ENCODE measurements at places on chromosomes 6 and 20.

- DNase-seq: no peak
These were observed 39.7 kb downstream of the PREP start for GRCh38 chr6:105363100-105363754.

DNA sequence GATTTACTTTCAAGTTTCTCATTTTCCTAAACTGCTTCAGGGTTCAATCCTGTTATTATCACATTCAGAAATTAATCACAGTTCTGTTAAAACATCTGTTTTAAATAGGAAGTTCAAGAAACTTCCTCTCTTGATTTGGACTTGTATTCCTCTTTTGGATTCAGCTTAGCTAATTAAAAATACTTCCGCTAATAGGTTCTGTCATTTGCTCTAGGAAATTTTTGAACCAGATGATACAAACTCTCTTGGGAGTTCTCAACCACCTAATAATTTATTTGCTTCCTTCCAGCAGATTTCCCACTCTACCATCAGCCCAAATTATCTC is 15.9 kb upstream of the TMEM30A start:
- DNase-seq: no peak

DNA sequence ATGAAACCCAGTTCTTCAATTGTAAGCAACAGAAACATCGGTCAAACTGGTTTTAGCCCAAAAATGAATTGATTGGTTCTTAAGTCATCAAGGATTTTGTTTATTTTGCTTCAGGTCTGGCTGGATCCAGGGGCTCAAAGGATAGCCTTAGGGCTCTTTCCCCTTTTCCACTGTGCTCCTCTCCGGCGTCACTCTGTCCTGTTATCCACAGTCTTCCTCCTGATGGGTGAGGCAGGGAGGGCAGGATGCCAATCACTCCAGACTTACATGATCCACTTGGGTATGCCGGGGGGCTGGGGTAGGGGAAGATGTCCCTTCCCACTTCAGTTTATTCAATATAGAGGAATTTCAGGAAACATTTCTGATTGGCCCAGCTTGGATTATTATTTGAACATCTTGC is 40.0 kb downstream of the PLAGL2 start:
- no peak for DNase-seq

- no peak for DNase-seq
These were observed 85.7 kb downstream of the DST start for GRCh38 chr6:56556751-56557540.

- no peak for DNase-seq
These were observed 140.8 kb upstream of the PTPN1 start for GRCh38 chr20:50369225-50370035.

DNA sequence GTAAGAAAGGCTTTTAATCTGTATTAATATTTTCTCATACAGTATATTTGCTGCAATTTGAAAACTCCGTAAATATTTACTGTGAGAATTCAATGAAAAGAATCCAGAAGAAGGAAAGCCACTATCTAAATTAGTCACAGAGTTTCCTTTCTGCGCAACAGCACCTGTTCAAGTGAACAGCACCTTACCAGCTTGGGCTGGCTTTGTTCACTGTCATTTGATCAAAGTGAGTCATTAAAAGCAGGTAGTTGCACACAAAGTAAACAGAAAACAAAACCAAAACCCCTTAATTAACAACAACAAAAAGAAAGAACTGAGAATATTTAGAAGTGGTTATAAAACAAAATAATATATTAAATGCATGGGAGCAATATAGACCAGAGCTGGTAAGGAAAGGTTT is 12.8 kb downstream of the SMLR1 start:
- DNase-seq: no peak

GRCh38 chr6:22298475-22298890 is 1.6 kb upstream of the PRL start:
- DNase-seq: no peak

- DNase-seq: peak; percentile 26
These were observed 1.2 kb upstream of the ACSS1 start for GRCh38 chr20:25058847-25059810.

DNA sequence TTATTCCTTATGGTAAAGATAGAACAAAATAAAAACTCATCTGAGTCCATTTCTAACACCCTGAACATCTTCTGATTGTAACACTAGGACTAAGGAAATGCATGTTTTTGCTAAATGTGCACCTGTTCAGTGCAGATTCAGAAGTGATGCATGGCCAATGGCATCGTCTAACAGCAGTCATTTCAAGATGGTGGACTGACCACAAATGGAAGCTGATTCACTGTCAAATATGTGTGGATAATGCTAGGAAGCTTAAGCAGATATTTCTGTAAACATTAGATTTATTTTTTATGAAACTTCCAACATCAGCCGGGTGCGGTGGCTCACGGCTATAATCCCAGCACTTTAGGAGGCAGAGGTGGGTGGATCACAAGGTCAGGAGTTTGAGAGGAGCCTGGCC is 394.8 kb downstream of the SAMD5 start:
- DNase-seq: no peak

DNA sequence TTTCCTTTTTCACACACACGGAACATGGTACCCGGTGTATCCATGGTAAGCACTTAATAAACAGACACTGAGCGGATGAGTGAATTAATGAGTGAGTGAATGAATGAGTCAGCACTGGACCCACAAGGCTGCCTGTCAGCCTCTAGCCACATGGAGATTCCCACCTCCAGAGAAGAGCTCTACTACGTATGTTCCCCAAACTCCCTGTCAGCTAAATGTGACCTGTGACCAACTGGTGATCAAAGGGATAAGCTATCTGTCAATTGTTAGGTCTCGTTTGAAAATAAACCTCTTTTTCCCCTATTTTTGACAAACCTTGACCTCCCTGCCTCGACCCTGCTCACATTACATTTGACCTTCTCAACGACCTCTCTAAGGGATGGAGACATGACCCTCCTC is 24.5 kb upstream of the TAF8 start:
- DNase-seq: no peak

- DNase-seq: no peak
These were observed 54.2 kb downstream of the EZR start for GRCh38 chr6:158764926-158765325.

- no peak for DNase-seq
These were observed 621 bp downstream of the NOL7 start for GRCh38 chr6:13615792-13616120.

GRCh38 chr6:159045801-159046200 is 1.0 kb upstream of the TAGAP start:
- DNase-seq: no peak

GRCh38 chr6:125733516-125734300 is 15.7 kb upstream of the HEY2 start:
- no peak for DNase-seq

GRCh38 chr6:17816921-17817611 is 110.3 kb upstream of the NUP153 start:
- no peak for DNase-seq

- no peak for DNase-seq
These were observed 130.0 kb upstream of the BMP5 start for GRCh38 chr6:56005426-56005825.

GRCh38 chr6:43575105-43575771 is 600 bp downstream of the XPO5 start:
- no peak for DNase-seq

DNA sequence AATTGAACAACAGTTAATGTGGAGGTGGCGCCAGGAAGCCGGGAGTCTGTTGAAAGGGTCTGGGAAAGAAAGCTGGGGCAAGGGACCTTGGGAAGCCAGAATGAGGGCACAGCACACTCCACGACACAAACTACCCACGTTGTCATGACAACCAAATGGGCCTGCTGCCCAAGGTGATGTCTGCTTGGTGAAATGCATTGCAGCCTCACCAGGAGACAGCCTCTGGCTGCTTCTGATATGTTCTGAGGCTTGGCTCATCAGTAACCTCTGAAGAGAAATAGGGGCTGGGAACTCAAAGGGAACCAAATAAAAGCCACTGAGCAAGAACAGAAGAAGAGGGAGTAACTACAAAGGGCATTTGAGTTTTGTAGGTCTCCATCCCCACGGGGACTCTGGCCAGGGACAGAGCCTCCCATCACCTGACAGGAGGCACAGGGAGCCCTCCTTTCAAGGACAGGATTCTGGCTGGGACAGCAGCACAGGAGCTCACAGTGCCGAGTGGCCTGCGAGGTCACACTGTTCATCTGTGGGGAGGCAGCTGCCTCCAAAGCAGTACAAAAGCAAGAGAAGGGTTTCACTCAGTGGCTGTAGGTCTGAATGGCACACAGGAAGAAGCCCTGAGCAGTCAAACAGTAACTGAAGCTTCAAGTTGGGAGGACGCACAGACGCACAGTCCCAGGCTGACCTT is 44.6 kb upstream of the KCNK16 start:
- DNase-seq: no peak

- DNase-seq: no peak
These were observed 165.0 kb upstream of the SCGN start for GRCh38 chr6:25487012-25487411.

- no peak for DNase-seq
These were observed 64.6 kb upstream of the ADGRF1 start for GRCh38 chr6:47106721-47107197.

DNA sequence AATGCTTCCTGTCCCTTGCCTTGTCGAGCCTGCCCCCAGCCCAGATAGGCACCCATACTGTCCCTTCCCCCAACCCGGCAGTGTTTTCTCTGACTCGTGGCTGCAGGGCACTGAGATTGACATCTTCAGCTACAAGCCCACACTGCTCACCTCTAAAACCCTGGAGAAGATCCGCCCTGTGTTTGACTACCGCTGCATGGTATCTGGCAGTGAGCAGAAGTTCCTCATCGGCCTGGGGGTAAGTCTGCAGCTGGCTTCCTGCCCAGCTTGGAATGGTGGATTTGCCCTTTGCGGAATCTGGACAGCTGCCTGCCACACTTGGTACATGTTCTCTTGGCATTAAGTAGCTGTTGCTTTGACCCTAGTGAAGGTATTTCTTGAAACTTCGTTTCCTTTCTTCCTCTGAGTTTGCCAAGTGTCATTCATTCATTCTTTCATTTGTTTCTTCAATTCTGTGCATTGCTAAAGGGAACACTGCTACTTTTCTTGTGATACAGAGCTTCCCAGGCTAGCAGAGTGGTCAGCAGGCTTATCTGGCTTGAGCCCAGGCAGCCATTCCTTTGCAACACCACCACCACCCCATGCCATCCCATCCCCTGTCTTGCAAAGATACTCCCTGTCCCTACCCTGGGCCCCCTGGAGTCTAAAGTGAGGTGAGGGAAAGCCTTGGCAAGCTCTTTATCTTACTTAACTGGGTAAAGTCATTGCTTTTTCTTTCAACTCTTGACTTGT is 26.2 kb downstream of the CCDC167 start:
- DNase-seq: no peak

DNA sequence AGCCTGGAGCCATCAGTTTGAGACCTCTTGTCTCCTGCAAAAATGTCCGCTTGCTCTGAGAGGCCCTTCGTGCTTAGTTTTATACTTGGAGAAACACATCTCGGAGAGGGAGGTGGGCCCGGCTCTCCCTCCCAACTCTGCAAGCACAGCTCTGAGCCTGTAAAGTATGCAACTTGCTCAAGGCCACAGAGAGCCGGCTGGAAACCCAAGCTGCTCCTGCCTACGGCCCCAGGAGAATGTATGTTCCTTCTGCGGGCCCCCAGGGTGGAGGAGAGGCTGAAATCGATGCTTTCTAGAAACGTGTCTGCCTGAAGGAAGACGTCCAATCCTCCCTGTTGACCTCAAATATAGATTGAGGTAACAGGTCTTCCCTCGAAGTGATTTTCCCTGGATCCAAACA is 205.4 kb downstream of the PREX1 start:
- no peak for DNase-seq

GRCh38 chr20:20658123-20658522 is 54.3 kb downstream of the RALGAPA2 start:
- DNase-seq: no peak

GRCh38 chr6:118940770-118941169 is 5.8 kb upstream of the MCM9 start:
- DNase-seq: no peak

- DNase-seq: no peak
These were observed 931 bp upstream of the MTCL3 start for GRCh38 chr6:127520066-127520465.

DNA sequence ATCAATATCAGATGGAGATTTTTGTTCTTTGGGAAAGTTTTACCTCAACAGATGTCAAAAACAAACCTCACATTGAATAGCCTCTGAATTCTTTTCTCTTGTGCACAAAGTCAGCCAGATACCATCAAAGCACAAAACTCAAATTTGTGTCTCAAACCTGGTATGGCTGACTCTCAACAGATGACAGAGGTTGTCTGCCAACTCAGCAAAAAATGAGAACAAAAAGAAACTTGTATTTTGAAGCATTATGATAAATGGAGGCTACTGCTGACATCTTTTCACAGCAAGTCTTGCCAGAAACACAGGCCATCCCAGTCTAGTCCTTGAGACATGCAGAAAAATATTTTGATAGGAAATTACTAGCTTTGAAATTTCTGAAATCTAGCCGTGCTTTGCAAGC is 79.8 kb downstream of the KIF16B start:
- no peak for DNase-seq

DNA sequence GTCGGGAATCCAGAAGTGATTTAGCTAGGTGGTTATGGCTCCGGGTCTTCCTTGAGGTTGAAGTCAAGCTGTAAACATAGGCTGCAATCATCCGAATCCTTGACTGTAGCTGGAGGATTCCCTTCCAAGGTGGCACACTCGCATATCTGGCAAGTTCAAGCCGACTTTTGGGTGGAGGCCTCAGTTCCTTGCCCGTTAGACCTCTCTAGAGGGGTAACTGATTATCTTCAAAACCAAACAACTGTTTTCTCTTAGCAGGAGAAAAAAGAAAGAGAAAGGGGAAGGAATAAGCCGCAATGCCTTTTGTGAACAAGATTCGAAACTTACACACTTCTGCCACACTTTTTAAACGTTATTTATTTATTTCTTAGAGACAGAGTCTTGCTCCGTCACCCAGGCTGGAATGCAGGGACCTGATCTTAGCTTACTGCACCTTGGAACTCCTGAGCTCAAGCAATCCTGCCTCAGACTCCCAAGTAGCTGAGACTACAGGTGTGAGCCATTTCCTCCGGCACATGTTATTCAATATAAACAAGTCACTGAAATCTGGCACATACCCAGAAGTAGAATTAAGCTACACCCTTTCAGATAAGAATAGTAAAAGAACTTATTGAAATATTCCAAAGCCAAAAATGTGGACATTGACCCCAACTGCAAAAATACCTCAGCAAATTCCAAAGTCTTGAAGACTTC is 76.3 kb downstream of the HFE start:
- no peak for DNase-seq

- no peak for DNase-seq
These were observed 674.9 kb downstream of the GRIK2 start for GRCh38 chr6:102068349-102068929.

- DNase-seq: peak; percentile 9
These were observed 112.9 kb downstream of the JARID2 start for GRCh38 chr6:15358579-15359327.
